GM12892 (cell line): ENCODE measurements at places on chromosomes 16 and 17.

DNA sequence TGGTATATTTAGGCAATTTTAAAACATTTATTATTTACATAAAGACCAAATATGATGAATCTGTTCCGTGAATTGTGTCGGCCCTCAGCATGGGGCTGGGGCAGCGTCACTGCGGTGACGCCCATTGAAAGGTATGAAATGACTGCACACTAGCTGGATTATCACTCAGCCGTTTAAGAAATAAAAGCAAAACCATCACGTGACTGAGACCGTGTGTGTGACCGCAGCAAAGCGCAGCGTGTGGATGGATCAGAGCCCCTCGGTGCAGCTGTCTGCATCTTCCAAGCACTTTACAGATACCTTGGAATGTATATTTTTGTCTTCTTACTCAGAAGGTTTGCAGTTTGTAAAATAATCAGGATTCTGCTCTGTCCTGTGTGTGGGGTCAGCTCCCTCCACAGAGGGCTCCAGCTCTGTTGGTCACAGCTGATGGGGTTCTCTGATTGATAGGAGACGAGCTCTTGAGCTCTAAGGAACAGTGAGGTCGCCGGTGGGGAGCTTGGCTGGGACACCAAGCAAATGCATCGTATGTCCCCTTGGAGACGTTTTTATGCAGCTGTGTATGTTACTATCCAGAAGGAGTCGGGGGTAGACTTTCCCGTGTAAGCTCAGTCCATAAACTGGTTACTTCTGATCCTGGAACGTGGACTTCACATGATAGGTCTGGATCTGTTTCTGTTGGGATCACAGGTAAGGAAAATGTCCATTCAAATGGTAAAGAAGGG lies 45.1 kb downstream of the WDR45B start:
- no peak for DNase-seq

DNA sequence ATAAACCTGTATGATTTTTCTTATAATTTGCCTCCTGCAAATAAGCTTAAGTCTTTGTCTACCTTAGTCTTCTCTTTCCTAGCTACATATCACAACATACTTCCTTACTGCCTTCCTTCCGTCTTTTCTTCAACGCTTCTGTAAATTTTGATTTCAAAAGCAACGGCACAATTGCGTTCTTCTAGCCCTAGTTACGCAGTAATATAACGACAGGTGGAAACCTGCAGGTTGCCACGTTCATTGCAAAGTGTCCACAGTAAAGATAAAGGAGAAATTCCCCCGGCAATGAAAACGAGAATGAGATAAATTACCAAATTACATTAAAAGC lies 546 bp upstream of the PSMD7 start:
- DNase-seq: no peak

DNA sequence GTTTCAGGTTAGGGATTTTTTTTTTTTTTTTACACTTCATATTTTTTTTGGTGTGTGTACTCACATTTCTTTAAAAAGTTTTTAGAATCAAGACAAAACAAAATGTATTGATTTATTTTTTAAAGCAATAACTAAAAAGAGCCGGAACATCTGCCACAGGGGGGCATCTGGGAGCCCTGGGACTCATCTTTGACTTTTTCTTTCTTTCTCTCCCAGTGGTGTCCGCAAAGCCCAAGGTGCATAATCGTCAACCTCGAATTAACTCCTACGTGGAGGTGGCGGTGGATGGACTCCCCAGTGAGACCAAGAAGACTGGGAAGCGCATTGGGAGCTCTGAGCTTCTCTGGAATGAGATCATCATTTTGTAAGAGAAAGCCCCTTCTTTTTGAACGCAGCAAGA lies 36.3 kb downstream of the WWP2 start:
- DNase-seq: no peak

GRCh38 chr17:8243827-8244226 lies 4.0 kb downstream of the CTC1 start:
- DNase-seq: no peak

DNA sequence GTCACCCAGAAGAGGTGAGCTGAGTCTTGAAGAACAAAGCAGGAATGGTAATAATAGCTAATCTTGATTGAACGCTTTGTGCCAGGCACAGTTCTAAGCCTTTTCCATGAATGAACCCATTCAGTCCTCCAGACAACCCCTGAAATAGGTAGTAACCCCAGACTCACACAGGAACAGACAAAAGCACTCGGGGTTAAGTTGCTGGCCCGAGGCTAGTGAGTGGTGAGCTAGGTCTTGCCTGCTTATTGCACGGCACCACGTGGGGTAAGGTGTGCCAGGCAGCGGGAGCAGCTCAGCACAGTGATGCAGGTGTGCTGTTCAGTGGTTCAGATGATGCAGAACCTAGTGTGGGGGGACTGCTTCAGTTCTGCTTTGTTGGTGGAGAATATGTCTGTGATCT lies 181.6 kb downstream of the RAB11FIP4 start:
- DNase-seq: no peak

- DNase-seq: no peak
Observed at GRCh38 chr16:20747030-20747816, 5.6 kb upstream of the THUMPD1 start.

DNA sequence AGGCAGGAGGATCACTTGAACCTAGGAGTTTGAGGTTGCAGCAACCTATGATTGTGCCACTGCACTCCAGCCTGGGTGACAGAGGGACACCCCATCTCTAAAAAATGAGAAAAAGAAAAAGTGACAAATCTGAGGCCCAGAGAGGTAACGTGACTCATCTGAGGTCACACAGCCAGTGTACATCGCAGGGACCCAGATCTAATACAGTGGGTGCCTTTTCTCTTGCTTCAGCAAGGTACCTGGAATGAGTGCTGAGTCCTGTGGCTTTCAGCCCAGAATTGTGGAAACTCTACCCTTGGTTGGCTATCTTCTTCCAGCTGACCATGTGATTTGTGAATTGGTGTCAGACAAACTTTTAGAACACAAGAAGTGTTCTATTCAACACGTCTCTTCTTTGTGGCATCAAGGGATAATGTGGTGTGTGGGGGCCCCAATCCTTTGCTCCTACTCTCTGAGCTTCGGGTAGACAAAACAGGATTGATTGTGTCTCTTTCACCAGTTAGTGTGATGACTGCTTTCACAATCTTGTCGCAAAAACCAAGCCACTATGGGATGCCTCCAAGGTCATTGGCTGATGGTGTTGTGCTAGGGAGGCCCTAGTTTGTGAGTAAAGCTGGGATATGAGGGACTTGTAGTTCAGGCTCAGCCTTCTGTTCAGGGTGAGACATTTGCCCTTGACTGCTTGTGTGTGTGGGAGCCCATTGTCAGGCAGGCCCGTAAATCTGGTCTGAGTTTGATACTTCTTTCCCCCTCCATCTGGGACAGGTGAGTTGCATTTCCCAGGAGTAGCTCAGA lies 71.0 kb downstream of the MSI2 start:
- no peak for DNase-seq

DNA sequence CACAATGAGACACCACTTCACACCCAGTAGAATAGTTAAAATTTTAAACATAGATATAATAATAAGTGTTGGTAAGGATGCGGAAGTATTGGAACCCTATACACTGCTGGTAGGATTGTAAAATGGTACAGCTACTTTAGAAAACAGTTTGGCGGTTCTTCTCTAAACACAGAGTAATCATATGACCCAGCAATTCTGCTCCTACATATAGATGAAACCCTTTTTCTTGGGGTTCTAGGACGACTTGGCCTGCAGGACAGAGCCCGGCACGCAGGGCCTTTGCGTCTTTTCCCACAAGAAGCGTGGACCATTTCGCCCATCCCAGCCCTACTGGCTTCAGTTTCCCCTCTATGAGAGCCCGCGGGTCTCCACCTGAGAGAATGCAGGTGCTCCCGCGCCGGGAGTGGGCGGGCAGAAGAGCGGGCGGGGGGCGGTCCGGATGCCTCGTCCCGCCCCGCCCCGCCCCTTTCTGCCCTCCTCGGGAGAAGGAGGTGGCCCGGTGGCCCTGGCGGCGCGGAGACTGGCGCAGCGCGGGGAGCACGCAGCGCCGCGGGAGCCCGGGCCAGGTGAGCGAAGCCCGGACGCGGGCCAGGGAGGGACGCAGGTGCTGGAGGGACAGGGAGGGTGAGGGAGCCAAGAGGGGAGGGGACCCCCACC lies at the start of gene SDR42E2:
TSS of gene SDR42E2 (plus strand) at position 508 of the 657 bp plus-strand sequence. CDS start 3,077 bp downstream, outside the sequence.
- DNase-seq: peak; percentile 35

DNA sequence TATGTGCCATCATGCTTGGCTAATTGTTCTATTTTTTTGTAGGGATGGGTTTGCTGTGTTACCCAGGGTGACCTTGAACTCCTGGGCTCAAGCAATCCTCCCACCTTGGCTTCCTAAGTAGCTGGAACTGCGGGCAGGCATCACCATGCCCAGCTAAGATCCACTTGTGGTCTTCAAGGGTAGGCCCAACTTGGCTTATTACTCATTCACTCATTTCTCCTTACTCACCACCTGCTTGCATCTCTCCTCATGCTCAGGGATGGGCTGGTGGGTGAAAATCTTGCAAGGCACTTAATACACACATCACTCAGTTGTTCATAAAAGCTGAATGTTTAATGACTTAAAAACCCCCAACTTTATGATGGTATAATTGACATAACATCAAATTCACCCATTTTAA lies 207.8 kb downstream of the SHISA9 start:
- no peak for DNase-seq

GRCh38 chr17:9905902-9906301 lies 831 bp upstream of the RCVRN start:
- DNase-seq: peak; percentile 67

GRCh38 chr17:2222901-2223616 lies 80.5 kb downstream of the SMG6 start:
- no peak for DNase-seq

GRCh38 chr16:48499923-48500381 lies 110.0 kb downstream of the N4BP1 start:
- no peak for DNase-seq

DNA sequence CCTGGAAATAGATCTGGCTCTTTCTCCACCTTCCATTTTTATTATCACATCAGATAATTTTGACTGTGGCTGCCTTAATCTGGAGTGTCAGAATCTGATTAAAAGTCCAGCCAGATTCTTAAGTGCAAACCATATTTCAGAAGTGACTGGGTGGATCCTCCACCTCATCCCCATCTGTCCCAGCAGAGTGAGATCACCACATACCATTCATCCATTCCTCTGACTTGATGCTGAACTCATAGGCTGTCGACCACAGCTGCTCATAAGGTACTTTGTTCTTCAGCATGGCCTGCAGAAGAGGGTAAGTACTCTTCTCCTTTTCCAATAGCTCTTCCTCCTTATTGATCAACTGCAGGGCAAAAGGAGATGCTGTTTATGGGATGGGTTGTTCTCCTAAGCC lies 53.5 kb downstream of the DNAH3 start:
- no peak for DNase-seq

- no peak for DNase-seq
Observed at GRCh38 chr17:50908860-50909764, 43.0 kb upstream of the TOB1 start.

DNA sequence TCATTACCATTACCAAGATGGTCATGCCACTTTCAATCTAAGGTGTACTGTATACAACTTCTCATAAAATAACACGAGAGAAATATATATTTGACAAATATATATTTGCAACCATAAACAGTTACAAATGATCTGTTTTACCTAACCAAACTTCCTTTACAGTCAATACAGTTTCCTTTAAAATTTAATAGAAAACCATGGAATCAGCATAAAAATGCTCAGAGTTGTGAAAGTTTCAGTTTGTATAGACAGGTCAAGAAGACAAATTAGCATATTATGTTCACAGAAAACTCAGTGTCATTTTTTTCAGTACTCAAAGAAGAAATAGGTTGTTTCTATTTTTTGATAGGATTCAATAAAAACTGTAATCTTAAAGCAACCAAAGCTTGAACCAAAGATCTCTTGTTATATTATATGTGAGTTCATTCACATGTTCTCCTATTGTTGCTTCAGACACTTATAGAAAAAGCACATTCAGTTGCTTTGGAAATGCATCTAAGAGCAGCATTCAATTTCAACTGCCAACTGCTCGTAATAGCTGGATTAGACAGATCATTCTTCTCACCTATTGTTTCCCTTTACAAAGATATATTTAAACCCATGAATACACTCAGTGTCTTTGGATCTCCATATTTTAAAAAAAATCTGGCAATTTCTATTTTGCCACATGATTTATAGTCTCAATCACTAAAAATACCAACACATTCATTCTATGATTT lies 15.1 kb downstream of the SSH2 start:
- DNase-seq: no peak

DNA sequence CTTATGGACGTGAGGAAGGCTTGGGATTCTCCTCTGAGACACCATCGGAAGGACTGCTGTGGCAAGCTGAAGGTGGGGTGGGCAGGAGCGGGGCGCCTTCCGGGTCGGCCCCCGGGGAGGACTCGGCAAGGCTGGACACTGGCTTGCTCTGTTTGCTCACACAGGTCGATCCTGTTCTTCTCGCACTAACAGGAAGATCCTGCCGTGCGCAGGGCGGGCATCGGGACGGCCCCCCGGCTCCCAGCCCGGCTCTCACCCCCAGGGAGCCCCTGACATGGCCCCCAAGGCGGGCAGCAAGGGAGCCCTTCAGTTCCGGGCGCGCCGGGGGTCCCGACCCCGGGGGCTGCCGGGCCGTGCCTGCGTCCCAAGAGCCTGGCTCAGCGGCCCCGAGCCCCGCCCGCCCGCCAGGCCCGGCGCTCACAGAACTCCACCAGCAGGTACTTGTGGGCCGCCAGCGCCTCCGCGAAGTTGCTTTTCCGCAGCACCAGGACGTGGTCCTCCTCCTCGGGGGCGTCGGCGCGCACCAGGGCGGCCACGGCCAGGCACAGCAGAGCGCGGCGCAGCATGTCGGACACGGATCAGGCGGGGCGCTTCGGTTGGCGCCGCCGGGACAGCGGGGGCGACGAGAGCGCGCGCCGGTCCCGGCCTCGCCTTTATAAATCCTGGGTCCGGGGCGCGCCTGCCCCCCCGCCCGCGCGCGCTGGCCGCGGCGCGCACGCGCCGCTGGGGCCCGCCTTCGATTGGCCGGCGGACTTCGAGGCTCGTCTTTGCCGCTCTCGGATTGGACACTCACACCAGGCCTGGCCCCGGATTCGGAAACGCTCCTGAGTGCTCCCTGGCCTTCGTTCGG lies at the start of gene P4HB:
TSS of gene P4HB (minus strand) at position 630 of the 850 bp plus-strand sequence. CDS start at position 566, 64 bp downstream.
- DNase-seq: no peak
